Stimulated activated CD4-positive, alpha-beta T cell treated with anti-CD3 and anti-CD28 coated beads, Interleukin-2, amount 100 ng/mL, for 4 hours (primary cell): ENCODE measurements at places on chromosomes 5 and 9.

DNA sequence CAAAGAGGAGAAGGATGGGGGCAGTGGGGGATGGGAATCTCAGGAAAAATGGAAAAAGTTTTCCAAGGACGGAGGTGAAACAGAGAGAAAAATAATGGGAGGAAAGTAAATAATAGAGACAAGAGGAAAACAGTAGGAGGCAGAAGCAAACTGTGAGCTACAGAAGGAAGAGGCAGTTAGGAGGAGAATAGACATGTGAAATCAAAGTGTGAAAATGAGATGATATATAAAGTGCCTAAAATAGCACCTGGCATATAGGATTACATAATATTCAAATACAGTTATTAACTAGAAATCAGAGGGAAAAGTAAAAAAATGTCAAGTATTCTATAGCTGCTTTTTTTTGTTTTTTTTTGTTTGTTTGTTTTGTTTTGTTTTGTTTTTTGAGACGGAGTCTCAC is 44.0 kb upstream of the PLIN2 start:
- no peak for DNase-seq

DNA sequence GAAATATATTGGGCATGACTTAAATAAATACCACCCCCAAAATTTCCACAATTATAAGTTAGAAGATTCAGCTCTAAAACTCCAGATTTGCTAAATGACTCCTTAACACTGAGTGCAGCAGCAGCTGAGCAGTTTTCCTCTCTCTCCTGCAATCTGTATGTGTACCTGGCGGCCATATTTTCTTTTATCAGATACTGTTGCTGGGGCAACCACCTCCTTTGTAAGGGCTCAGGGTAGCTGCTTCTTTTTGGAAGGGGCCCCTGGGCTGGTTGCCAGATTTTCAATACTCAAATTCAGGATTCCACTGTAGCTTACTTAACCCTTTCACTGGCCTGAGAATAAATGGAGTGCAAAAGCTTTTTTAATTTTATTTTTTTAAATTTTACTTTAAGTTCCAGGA is 197.0 kb downstream of the TAF11L14 start:
- no peak for DNase-seq

GRCh38 chr5:149356391-149356790 is 1.5 kb upstream of the PCYOX1L start:
- DNase-seq, result no peak

- DNase-seq, result no peak
Observed at GRCh38 chr5:143679777-143680176, 132.2 kb upstream of the HMHB1 start.

GRCh38 chr5:61974680-61975079 is 331.3 kb upstream of the KIF2A start:
- DNase-seq, result no peak

- DNase-seq, result no peak
Observed at GRCh38 chr5:116423141-116423540, 151.5 kb downstream of the SEMA6A start.

DNA sequence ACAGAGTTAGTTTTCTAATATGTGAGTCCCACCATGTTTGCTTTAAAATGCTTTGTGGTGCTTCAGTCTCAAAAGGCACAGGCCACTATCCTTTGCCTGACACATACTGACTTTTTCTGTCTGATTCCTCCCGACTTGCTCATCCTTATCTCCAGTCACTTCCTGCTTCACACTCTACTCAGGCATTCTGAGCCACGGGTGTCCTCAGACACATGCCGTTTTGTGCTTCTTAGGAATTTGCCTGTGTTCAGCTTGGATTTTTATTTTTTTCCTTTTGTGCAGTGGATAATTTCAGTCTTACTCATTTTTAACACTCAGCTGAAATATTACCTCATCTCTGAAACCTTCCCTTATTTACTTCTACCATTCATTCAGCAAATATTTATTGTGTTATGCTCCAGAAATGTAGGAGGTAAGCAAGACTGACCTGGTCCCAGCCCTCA is 54.1 kb downstream of the MAN2A1 start:
- DNase-seq, result no peak

DNA sequence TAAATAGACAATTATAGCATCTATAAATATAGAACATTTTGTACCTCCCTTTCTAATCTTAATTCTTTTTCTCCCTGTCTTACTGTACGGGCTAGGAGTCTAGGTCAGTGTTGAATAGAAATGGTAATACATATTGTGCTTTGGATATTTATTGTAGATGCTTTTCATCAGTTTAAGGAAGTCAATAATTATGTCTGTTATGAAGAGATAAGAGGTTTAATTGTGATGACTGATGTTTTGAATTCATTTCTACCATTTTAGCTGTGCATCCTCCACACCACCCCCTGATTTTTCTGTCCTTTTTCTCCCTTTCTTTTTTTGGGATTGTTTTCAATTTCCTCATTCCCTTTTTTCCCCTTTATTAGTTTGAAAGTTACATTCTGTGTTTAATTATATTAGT is 95.8 kb downstream of the DOCK2 start:
- no peak for DNase-seq

GRCh38 chr9:74282526-74283253 is 214.4 kb upstream of the RORB start:
- no peak for DNase-seq

DNA sequence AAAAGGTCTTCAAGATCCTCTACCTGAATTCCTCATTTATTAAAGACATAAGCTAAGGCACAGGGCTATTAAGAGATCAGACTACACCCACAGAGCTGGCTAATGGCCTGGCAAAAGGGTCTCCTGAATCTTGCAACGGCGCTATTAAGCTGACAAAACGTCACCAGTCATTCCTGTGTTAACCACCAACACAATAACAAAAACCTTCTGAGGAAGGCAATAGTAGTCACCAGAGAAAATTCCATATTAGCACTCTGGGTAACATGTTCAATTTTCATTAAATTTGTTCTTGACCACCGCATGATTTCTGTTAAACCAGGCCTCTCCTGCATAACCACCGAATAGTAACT is 77.0 kb downstream of the GNAQ start:
- DNase-seq, result no peak

- DNase-seq, result no peak
Observed at GRCh38 chr9:5122116-5122515, 63.3 kb downstream of the INSL6 start.

GRCh38 chr5:95948631-95949030 is 13.0 kb downstream of the ELL2 start:
- DNase-seq, result no peak

GRCh38 chr5:156401804-156402203 is 74.8 kb downstream of the SGCD start:
- DNase-seq, result no peak

- no peak for DNase-seq
Observed at GRCh38 chr5:92581690-92582089, 999.3 kb downstream of the NR2F1-AS1 start.

- no peak for DNase-seq
Observed at GRCh38 chr5:1058988-1059883, 50.6 kb downstream of the NKD2 start.

- no peak for DNase-seq
Observed at GRCh38 chr5:139443831-139444453, 4.6 kb upstream of the DNAJC18 start.

DNA sequence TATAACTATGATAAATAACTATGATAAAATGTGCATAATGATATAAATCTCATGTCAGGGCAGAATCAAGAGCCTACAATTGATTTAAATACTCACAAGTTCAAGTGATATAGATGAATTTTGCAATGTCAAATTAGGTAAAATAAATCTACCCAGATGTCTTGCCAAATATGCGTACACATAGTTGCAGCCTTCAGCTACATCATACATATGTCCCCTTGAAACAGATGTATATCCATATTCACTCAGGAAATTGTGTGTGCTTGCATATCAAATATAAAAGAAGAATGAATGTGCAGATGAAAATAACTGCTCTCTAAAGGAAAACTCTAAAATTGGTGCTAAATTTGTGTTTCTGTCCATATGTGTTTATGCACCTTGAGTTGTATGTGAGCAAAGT is 130.7 kb downstream of the CDH12 start:
- DNase-seq, result no peak

GRCh38 chr9:8534828-8535227 is 735.2 kb upstream of the DMAC1 start:
- DNase-seq, result no peak

- no peak for DNase-seq
Observed at GRCh38 chr9:20684875-20685696, 1.0 kb downstream of the FOCAD start.

DNA sequence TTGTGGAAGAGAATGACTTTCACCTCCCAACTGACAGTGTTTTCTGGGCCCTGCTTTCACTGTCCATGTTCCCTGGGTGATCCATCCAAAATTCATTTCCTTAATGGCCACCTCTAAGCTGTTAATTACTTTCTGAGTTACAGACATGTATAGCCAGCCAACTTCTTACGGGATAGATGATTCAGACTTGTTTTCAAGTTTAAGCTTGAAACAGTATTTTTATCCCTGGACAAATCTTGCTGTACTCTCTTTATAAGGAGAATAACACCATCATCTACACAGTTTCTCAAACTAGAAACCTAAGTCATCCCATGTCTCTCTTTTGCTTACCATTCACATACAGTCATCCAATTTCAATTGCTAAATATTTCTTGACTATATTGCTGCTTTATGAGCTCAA is 6.9 kb downstream of the FAM174A start:
- no peak for DNase-seq

- no peak for DNase-seq
Observed at GRCh38 chr9:83431101-83432060, 106.8 kb downstream of the FRMD3 start.
